ENCODE measurements at places on chromosomes 7 and 10.

- no peak for DNase-seq
Measured at GRCh38 chr7:157851501-157852067, 514.8 kb downstream of the DNAJB6 start.

GRCh38 chr10:85604136-85604725 is 762.4 kb downstream of the GRID1 start:
- DNase-seq, result no peak

DNA sequence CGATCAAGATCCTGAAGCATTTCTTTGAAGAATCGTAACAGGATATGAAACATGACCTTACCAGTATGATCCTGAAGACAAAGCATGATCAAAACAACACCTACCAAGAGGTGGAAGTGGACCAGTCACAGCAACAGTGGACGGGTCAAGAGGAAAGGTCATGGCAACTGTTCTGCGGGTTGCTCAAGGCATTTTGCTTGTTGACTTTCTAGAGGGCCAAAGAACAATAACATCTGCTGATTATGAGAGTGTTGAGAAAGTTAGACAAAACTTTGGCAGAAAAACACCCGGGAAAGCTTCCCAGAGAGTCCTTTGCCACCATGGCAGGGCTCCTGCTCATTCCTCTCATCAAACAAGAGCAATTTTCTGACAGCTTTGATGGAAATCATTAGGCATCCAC is 65.6 kb upstream of the LRRC18 start:
- no peak for DNase-seq

- DNase-seq, result no peak
Measured at GRCh38 chr10:59109826-59110225, 66.6 kb upstream of the PHYHIPL start.

DNA sequence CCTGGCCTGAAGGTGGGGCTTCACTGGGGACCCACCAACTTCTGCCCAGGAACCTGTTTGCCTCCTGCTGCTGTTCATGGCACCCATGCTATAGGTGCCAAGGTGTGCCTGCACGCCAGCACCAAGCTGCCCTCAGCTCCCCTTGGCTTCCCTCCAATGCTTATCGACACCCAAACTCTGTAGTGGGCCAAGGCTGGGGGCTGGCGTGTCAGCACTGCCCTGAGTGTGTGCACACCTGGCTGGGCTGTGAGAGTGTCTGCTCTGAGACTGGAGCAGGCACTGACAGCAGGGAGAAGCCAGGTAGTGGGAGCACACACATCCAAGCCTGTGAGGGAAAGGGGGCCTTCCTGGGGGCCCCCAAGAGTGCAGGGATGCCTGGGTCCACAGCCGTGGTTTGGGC is 43.1 kb upstream of the TUBB8 start:
- no peak for DNase-seq

DNA sequence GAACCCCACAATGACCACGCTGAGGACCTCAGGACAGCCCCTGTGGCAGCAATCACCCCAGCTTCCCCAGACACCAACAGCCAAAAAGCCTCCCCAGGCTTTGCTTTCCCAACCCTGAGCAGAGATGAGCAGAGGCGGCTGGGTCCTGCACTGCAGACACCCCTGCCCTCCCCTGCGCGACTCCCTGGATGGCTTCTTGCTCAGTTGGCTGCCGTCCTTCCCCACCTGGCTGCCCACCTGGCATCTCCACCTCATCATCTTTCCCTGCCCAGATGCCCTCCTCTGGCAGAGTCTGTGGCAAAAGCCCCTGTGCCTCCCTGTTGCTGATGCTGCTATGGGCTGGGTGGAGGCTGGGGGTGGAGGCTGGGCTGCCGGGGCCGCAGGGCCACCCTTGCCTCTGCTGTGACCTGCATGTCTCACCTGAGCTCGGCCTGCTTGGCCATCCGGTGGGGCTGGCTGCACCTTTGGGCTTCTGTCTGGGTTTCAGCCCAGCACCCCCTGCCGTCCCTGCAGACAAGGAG is 567.7 kb downstream of the TCERG1L start:
- no peak for DNase-seq

- DNase-seq, result no peak
Measured at GRCh38 chr7:107029061-107029763, 15.3 kb upstream of the PRKAR2B start.

DNA sequence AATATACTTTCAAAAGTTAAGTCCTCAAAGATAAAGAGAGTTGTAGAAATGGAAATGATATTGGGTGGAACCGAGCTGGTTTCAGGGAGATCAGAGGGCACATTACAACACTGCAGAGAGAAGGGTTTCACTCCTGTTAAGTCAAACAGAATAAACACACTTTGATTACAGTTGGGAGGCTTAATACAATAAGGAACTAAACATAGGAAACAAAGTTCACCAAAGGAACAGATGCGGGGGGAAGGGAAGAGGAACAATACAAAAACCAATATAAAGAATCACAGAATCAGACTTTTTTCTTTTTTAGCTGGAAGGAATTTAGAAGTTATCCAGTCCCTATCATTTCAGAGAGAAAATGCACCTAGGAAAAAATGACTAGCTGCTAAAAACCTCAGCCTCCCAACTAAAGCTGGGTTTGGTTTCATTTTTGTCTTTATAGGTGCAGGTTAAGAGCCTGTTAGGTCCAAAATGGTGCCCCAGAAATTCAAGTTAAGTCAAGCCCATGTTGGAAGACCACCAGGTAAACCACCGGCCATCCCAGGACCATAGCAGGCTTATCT is 81.9 kb downstream of the DNMBP start:
- no peak for DNase-seq

GRCh38 chr10:132061465-132061864 is 4.3 kb upstream of the JAKMIP3 start:
- no peak for DNase-seq

- DNase-seq, result no peak
Measured at GRCh38 chr7:318476-318875, 28.5 kb downstream of the FOXL3 start.

GRCh38 chr10:5632446-5632845 is 33.9 kb downstream of the ASB13 start:
- DNase-seq, result no peak

GRCh38 chr10:9469663-9470205 is 1415.2 kb downstream of the GATA3 start:
- no peak for DNase-seq

- no peak for DNase-seq
Measured at GRCh38 chr10:25294032-25294926, 119.5 kb downstream of the GPR158 start.

GRCh38 chr7:101598422-101598985 is 30.6 kb downstream of the MYL10 start:
- DNase-seq, result no peak

- DNase-seq, result no peak
Measured at GRCh38 chr10:133275684-133276092, 980 bp downstream of the ADAM8 start.

DNA sequence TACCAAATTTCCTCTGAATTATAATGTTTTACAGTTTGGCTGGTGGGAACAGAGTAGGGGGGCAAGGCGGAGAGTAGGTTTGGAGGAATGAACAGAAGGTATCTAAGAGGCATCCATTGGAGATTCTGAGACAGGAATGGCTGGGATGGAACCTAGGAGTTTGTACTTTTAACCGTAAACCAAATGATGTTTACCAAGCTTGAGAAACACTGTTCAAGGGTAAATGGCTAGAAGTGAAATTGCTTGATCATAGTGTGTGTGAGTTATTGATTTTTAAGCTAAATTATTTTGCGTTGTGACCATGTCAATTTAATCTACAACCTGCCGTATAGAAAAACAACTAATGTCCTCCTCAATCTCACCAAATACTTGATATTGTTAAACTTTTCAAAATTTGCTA is 306.4 kb upstream of the PHYHIPL start:
- DNase-seq, result no peak

- DNase-seq, result no peak
Measured at GRCh38 chr7:42167631-42168236, 69.3 kb downstream of the GLI3 start.

DNA sequence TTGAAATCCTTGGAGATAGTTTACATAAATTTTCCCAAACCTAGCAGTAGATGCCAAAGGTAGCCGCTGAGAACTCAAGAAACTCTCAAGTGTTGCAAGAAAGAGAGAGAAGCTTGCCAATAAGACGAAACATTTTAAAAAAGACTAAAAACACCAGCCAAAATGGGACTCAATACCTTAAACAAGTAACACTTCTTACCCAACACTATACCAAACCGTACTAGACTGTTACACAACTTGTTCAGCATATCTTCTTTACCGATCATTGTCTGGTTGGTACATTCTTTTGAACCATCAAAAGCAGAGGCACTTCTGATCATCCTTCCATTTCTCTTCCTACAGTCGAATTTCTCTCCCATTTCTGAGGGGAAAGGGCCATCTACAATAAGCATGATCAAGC is 4.8 kb upstream of the PTPN12 start:
- no peak for DNase-seq

- no peak for DNase-seq
Measured at GRCh38 chr7:279821-280220, 10.1 kb upstream of the FOXL3 start.

GRCh38 chr10:124632064-124632531 is 112.1 kb downstream of the FAM53B start:
- peak; percentile 58 for DNase-seq

- no peak for DNase-seq
Measured at GRCh38 chr7:157270060-157270444, 66.8 kb upstream of the DNAJB6 start.

- no peak for DNase-seq
Measured at GRCh38 chr7:48049850-48050249, 14.5 kb downstream of the C7orf57 start.
